ENCODE measurements at places on chromosomes 4 and X. TPM values are rescaled to one million over a fixed set of nuclear protein-coding genes. Genes with fewer than 3 reads are reported as not detected.

IL1RAPL2 gene
- total RNA-seq: 0.32 TPM

DNA sequence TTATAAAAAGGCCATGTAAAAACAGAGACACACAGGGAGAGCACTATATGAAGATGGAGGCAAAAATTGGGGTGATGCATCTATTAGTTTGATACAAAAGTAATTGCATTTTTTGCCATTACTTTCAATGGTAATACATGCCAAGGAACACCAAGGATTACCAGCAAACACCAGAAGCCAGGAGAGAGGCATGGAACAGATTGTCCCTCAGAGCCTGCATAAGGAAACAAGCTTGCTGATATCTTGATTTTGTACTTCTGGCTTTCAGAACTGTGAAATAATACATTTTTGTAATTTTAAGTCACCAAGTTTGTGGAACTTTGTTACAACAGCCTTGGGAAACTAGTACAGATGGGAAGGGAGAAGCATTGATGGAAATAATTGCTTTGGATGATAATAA, 45.6 kb upstream of the BOD1L1 start:
- DNase-seq: no peak

DNA sequence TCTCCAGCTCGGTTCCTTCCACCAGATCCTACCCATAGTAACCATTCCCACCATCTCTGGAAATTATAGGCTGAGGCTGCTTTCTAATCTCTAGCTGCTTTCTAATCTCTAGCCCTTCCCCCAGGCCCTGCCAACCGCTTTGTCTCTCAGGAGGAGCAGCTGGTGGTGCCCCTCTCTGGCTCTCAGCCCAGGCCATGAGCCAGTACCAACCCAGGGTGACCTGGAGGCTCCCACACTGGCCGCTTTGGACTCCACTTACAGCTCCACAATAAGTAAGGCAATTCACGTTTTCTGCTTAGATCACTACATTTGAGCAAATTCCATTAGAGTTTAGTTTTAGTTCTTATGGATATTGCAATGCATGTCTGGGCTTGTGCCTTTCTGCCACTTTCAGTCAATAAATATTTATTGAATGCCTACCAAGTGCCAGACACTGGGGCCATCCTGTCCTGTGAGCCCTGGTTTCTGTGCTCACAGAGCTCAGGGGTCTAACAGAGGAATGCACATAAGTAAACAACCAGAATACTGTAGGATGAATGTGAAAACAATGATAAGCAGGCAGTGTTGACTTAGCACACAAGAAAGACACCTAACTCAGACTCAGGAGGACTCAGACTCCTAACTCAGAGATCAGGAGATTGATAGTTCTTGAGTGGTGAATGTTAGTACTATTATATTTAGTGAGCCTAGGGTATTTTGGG, 38.9 kb downstream of the SMC1A start:
- no peak for DNase-seq

ELF4 gene
- 21.3 TPM for total RNA-seq

PAPSS1 gene
- total RNA-seq: 53.1 TPM

- DNase-seq: peak; percentile 25
Observed at GRCh38 chrX:16658284-16658683, 8.3 kb downstream of the S100G start.

NHSL2 gene
- total RNA-seq: 9.7 TPM

DNA sequence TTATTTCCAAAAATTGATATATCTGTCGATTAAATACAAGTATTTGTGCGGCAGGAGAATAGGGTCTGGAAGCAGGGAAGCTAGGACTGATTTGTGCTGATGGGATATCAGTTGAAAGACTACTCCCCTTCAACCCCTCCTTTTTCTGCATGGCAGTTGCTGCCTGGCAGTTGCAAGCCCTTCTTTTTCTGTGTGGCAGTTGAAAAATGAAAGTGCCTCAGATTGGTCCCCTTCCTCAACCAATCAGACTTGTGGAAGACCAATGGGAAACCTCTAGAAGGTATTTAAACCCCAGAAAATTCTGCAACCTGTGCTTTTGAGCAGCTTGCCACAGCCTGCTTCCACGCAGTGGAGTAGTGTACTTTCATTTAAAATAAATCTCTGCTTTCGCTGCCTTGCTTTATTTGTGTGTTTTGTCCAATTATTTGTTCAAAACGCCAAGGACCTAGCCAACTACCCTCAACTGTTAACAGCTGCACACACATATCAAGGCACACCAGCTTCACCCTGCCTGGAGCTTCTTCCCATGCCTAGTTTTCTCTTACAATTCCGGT, 1.5 kb upstream of the TMA16 start:
- DNase-seq: no peak

DNA sequence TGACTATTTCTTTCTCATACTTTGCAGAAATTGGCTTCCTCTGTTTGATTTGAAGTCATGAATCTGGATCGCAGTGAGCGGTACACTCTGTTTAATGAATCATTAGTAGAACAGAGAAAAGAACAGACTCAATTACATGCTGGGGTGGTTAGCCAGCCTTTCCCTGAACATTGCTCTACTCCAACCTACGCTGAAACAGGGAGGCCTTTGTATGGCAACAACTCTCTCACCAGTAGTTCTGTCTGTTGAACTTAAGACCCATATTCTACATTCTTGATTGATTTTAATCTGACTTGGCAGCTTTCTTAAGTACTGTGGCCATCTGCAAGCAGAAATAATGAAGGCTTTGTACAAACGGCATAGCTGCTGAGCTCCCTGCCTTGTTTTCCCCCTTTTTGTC, 19.0 kb upstream of the AP1S2 start:
- no peak for DNase-seq

SGCB gene
- 21.3 TPM for total RNA-seq

DNA sequence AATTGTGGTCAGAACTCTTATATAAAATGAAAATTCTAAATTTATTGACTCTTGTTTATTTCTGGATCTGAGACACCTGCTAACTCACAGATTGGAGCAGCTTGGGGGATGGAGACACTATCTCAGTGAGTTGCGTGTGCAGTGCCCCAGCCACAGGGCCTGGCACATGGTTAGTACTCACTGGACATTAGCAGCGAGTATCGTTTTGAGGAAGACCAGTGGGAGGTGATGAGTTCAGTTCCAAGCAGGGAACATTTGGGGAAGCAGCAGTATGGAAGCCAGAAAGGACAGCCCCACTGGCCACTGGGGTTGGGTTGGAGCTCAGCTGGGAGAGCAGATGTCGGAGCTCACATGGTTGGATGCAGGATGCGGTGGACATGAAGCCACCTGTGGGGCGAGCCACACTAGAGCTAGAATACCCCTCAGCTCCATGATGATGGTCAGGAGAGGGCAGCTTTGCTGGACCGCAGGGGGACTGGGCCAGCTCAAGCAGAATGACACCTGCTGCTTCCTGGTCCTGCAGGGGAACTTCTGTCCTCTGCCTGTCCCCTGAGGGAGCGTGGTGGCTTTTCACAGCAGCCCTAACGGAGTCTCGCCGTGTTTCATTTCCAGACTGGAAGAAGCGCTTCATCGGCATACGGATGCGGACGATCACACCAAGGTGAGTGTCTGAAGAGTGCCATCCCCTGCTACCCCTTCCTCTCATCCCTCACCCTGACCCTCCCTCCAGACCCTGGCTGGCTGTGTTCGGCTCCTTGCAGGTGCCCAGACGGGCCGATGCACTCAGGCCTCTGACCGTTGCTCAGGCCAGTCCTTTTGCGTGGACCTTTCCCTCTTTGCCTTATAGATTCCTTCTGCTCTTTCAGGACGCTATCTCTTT, 32.5 kb downstream of the HTRA3 start:
- DNase-seq: no peak

- no peak for DNase-seq
Observed at GRCh38 chr4:25900310-25900709, 13.7 kb upstream of the SMIM20 start.

Data from fibroblast of villous mesenchyme (primary cell).